Dermis lymphatic vessel endothelial cell (primary cell): ENCODE measurements at places on chromosomes 1 and 21. TPM values are rescaled to one million over a fixed set of nuclear protein-coding genes. Genes with fewer than 3 reads are reported as not detected.

The MTARC1 gene
- 6.0 and 7.0 TPM in 2 replicates for total RNA-seq

The RHBDL2 gene
- total RNA-seq, result not detected in 2 replicates

The PCBP3 gene
- total RNA-seq, result 0.09 and 0.54 TPM in 2 replicates

The SYT2 gene
- total RNA-seq, result not detected in 2 replicates

The GFI1 gene
- total RNA-seq, result under 0.01 TPM in 1 of 2 replicates, not detected in the other

The ELF3 gene
- under 0.01 and 0.09 TPM in 2 replicates for total RNA-seq

The GJB5 gene
- total RNA-seq, result not detected in 2 replicates

The TTF2 gene
- total RNA-seq, result 6.1 and 7.7 TPM in 2 replicates

The KPRP gene
- total RNA-seq, result not detected in 2 replicates

The PBX1 gene
- 0.33 and 1.5 TPM in 2 replicates for total RNA-seq

The CYP4Z1 gene
- total RNA-seq, result not detected in 2 replicates

The AVPR1B gene
- not detected in 2 replicates for total RNA-seq

The NBPF19 gene
- 1.4 and 3.4 TPM in 2 replicates for total RNA-seq

The GBP3 gene
- total RNA-seq, result 4.9 and 6.2 TPM in 2 replicates

The CFAP74 gene
- not detected in 2 replicates for total RNA-seq

The TIAM1 gene
- 0.33 and 0.34 TPM in 2 replicates for total RNA-seq

The CHIT1 gene
- total RNA-seq, result not detected in 2 replicates

The PCNX2 gene
- 0.26 and 0.43 TPM in 2 replicates for total RNA-seq

The NRAS gene
- total RNA-seq, result 81.3 and 83.0 TPM in 2 replicates

The ALG14 gene
- 1.5 and 2.3 TPM in 2 replicates for total RNA-seq

The GALNT2 gene
- total RNA-seq, result 45.0 and 49.4 TPM in 2 replicates

The IQCC gene
- total RNA-seq, result 0.87 and 1.2 TPM in 2 replicates

The GPR153 gene
- 1.7 and 2.4 TPM in 2 replicates for total RNA-seq

The CNIH3 gene
- total RNA-seq, result 1.8 and 2.3 TPM in 2 replicates
